ENCODE measurements at places on chromosomes 3 and 15. TPM values are rescaled to one million over a fixed set of nuclear protein-coding genes. Genes with fewer than 3 reads are reported as not detected.

GOLGA6B gene
- not detected for total RNA-seq

ACTC1 gene
- 12,822 TPM for total RNA-seq

GOLGA6L7 gene
- total RNA-seq, result not detected

DNA sequence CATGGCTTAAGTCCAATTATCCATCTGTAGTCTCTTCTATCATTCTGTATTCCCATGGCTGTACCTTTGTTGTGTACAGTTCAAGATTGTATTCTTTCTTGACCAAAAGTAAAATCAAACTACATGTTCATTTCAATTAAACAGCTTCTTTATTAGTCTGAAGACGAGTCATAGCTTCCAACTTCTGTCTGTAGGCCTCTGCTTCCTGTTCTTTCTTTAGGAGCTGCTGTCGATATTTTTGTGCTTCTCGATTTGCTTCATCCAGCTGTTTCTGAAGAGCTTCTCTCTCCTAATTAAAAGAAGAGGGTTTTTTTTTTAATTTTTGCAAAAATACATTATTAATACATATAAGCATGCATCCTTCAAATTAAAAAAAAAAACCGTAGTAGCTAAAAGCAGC lies 13.0 kb upstream of the HDC start:
- DNase-seq, result no peak

DNA sequence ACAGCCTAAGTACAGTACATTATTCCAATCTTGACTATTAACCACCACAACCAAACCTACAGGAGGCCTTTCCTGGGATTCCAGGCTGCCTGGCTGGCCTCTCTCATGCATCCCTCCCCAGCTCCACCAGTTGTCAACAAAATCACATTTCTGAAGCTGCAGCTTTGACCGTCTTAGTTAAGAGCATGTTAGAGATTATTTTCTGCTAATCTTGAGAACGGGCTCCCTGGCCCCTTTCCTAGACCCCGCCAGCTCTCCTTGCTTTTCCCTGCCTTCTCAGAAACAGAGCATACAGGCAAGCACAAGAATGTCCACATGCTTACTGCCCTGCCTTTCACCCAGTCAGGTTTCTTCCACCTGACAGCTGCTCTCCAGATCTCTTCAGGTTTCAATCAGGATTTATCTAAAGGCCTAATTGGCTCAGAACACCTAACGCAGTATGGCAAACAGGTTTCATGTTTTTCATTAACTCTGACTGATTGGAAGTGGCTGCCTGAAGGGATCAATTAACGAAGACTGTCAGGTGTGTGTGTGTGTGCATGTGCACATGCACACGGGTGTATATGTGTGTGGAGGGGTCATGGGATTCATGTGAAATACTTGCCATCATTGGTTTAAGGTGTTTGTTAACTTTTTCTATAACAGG lies 12.3 kb downstream of the KY start:
- no peak for DNase-seq

DNA sequence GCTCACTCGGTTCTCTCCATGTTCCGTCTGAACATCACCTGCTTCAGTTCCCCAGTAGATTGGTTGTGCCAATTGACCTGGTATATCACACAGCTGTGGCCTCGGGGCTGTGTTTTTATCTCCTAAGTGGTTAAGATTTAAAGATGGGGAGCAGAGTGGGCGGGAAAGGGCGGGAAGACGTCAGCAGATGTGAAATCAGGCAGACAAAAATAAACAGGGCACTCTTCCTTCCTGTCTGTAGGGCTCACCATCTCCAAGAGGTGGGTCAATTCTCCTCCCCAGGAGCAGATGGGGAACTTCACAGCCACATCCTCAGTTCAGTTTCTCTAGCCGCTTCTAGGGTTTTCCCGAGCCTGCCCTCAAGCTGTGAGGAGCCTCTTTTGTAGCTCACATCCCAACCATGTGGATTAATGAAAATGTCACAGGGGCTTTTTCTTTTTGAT lies 26.8 kb upstream of the LIMD1 start:
- DNase-seq, result no peak

- no peak for DNase-seq
Measured at GRCh38 chr3:101859882-101860448, 10.7 kb downstream of the NFKBIZ start.

DNA sequence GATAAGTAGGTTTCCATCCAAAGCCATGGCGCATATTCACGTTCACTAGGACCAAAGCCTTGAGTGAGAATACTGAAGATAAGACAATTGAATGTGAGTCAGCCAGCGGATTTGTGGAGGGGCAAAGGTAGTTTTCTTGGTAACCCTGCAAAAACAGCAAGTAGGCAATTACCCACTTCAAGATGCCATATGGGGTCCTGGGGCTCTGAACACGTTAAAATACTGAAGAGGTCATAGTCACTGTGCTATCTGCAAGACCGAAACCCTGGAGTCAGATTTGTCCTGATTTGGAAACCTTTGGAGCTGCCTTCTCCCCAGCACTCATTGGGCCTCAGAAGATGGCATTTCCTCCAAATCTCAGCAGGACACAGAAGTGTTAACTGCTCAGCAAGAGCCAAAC lies 646.9 kb upstream of the LMCD1 start:
- no peak for DNase-seq

All from Right ventricle myocardium superior (tissue), 1 donor.